ENCODE measurements at places on chromosomes 5 and 9.

DNA sequence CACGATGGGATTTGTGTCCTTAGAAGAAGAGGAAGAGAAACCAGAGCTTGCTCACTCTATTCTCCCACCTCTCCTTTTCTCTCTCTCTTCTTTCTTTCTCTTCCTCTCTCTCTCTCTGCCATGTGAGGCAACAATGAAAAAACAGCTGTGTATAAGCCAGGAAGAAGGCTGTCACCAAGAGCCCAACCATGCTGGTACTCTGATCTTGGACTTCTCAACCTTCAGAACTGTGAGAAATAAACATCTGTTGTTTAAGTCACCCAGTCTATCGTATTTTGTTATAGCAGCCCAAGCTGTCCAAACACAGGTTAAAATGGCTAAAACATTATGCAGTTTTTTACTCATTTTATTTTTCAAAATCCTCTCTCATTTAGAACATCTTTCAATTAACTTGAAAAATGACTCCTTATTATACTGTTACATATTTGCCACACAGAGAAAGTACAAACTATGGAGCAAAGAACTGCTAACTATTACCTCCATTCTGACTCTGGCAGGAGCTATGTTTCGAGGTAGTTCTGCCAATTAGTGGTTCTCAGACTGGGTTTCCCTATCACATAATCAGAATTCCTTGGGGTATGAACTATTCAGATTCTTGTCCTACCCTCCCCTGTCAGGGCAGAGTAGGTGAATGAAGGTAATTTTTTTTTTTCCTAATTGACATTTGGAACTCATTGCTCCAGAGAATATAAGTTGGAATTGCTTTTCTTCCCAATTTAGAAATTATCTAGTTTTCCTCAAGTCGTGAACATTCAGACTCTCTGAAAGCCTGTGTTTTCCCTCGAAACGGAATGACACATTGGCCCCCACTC lies 434.6 kb downstream of the ENC1 start:
- DNase-seq, result no peak

GRCh38 chr5:13477118-13477737 lies 467.3 kb downstream of the DNAH5 start:
- DNase-seq, result no peak

GRCh38 chr5:94524841-94525697 lies 93.3 kb downstream of the KIAA0825 start:
- DNase-seq, result no peak

DNA sequence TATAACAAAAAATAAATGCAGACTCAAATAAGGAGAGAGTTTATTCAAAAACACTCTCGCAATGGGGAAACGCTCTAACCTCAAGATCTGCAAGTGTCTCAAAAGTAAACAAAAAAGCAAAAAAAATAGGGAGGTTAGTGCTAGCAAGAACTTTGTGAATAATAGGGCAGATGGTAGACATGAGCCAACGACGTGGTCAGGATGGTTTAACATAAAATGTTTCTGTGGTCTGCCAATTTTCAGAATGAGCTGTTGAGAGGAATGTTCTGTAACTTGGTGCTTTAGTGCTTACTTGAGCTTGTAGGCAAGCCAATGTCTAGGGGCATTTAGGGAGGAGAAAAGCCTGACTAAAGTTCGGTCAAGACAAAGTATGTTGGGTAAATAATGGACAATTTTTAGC lies 1813.9 kb upstream of the CDH6 start:
- DNase-seq, result no peak

DNA sequence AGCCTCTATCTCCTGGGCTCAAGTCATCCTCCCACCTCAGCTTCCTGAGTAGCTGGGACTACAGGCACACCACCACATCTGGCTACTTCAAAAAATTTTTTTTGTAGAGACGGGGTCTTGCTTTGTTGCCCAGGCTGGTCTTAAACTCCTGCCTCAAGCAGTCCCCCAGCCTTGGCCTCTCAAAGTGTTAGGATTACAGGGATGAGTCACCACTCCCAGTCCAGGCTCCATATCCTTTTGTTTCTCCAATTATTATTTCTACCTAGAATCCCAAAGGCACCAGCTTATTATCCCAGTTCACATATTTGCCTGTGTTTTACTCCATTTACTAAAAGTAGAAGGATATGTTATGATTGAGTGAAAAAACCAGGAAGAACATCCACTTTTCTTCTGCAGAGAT lies 84.9 kb downstream of the TEK start:
- no peak for DNase-seq

DNA sequence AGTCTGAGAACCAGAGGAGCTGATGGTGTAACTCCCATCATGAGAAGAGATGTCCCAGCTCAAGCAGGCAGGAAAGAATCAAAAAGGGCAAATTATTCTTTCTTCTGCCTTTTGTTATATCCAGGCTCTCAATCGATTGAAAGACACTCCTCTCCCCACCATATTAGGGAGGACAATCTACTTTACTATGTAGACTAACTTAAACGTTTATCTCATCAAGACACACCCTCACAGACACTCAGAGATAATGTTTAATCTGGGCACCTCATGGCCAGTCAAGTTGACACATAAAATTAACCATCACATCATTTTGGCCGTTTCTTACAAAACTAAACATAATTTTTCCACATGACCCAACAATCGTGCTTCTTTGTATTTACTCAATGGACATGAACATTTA lies 534.3 kb upstream of the RORB start:
- DNase-seq, result no peak

DNA sequence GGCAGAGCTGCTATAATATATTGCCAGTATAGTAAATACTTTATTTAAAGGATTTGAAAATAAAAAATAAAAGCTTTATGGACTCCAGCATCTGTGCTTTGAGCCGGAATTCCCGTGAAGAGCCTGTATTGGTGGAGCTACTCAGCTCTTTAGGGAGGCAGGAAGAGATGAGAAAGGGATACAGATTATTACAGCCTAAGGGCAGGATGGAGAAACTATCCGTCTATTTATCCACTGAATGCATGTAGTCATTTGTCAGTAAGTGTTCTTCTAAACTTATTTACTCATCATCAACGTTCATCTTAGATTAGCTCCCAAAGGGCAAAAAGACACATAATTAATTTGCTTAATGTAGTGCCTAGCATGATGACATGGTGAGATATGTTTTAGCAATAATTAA lies 48.4 kb downstream of the SLC1A1 start:
- no peak for DNase-seq

- peak; percentile 24 for DNase-seq
These were observed 24.1 kb upstream of the VLDLR start for GRCh38 chr9:2597483-2597882.

DNA sequence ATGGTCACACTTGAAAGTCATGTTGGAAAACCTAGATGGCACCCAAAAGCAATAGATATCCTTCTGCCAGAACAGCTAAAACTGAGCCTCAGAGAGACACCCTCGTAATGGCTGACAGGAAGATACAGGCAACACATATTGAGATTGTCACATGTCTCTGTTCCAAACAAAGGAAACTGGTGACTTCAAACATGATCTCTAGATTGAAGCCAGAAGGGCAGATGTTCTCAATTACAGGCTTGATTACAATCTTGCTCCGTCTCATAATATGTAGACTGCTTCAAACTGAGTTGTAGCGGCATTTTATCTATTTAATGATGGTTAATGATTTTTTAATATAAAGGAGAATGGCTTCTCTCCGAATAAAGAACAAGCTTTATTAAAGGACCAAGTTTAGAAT lies 774.3 kb downstream of the KCTD16 start:
- no peak for DNase-seq

- DNase-seq, result no peak
These were observed 4.9 kb upstream of the RARS1 start for GRCh38 chr5:168481330-168481788.

GRCh38 chr9:89400403-89401116 lies 82.3 kb downstream of the SECISBP2 start:
- DNase-seq, result no peak

DNA sequence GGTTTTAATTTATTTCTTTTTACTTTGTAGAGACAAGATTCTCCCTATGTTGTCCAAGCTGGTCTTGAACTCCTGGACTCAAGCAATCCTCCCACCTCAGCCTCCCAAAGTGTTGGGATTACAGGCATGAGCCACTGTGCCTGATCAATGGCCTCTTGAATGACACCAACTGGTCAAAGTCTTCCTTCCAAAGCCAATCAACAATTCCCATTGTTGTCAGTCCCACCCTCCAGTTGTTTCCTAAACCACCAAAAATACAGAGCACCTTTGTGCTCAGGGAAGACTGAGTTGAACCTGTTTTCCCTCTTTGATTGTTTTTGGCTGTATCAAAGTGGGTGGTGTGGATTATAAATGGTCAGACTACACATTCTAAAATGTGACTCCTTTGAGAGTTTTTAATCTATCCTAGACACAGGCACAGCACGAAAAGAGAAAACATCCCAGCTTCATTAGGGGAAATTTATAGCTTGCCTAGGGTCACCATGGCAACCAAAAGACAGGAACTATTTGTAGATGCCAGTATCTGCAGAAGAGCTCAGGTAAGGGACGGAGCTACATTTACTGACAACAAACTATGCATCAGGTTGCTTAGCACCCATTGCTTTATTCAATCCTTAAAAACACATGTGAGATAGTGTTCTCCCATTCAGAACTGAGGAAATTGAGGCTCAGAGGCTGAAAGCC lies 27.6 kb upstream of the ATP6V1G1 start:
- DNase-seq, result no peak

GRCh38 chr5:36733183-36733582 lies 126.8 kb downstream of the SLC1A3 start:
- no peak for DNase-seq

DNA sequence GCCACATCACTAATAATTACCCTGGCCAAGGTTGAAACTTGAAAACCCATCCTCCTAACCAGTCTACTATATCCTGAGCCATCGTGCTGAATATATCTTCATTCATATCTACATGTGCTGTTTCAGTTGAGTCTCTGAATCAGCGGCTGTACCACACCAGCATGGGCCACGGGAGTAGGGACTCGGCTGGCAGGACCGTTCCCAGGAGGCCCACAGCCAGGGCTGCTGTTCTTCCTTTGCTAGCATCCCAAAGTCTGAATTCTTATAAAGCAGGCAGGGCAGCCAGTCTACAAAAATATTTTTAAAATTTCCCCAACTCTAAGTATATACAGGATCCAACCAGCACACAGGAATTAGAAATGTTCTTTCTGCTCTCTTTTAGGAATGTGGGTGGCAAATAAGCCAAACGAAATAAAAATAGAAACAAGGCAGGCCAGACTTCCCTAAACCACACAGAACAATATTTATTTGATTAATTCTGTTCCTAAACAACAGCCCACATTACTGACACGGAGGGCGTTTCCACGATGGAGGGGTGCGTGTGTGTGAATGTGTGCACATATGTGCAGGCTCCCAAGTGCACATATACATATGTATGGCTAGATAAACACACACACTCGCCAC lies 42.8 kb upstream of the EQTN start:
- DNase-seq, result no peak

DNA sequence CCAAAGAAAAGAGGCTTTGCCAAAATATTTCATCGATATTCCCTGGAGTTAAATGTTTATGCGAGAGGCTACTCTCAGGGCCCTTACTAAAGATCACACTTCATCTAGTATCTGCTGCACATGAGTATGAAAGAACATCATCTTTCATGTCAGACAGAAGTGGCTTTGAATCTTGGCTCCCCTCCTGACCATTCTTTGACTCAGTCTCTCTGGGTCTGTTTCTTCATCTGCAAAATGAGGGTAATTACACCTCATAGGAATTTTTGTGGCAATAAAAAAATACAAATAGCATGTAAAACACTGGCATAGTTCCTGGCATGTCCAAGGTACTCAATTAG lies 58.1 kb downstream of the SLIT3 start:
- no peak for DNase-seq

DNA sequence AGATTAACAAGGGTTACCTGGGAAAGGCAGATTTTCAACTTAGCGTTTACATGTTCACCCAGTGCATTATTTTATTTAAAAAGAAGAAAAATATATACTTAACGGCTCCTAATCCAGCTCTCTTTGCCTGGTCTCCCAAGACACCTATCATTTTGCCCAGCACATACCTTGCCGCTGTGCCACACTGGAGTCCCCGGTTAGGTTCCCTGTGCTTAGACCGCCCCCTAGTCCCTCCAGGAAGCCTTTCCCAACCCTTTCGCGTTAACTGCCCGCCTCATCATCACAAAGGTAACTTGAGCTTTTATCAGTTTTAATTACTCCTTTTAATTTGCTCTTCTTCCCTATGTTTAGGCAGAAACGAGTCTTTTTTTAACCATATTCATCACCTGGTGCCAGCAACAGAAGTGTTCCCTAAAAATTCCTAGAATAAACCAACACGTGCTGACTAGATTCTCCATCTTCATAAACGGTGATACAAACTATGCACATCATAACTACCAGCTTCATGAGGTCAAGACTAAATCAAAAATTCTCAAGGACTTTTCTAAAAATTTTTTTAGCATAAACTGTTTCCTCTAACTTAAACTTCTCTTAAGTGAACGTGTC lies 19.7 kb downstream of the DNAJA1 start:
- no peak for DNase-seq

- no peak for DNase-seq
These were observed 76.5 kb upstream of the SARDH start for GRCh38 chr9:133814586-133815208.

GRCh38 chr5:137752905-137753690 lies 1.1 kb downstream of the HNRNPA0 start:
- no peak for DNase-seq

DNA sequence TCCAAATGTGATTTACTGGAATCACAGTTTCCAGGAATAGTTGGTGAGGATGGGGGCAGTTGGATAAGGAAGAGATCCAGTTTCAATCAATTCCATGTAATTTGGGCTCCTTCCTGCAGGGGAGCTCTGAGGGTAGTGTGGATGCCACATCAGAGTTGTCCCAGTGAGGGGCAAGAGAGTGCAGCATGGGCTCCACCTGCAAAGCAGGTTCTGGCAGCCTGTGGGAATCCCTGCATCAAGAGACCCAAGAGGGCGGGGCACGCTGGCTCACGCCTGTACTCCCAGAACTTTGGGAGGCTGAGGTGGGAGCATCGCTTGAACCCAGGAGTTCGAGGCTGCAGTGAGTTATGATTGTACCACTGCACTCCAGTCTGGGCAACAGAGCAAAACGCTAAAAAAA lies 188.5 kb downstream of the CACNA1B start:
- DNase-seq, result no peak

DNA sequence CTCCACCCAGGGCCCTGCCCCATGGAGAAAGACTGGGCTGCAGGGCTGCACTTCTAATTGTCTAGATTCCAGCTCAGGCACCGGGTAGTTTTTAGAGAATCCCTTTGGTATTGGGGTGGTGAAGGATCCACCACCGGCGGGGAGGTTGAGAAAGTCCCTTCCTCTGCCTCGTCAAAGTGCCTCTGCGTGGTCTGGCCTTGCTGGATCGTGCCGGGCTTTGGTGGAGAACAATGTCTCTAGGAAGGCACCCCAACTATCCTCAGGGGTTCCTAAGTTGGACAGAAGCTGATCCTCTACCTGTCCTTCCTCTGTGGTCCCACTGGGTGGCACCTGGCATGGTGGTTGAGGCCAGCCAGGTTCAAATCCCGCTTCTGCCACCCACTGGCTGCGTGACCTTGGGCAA lies 7.3 kb upstream of the AMBP start:
- no peak for DNase-seq

DNA sequence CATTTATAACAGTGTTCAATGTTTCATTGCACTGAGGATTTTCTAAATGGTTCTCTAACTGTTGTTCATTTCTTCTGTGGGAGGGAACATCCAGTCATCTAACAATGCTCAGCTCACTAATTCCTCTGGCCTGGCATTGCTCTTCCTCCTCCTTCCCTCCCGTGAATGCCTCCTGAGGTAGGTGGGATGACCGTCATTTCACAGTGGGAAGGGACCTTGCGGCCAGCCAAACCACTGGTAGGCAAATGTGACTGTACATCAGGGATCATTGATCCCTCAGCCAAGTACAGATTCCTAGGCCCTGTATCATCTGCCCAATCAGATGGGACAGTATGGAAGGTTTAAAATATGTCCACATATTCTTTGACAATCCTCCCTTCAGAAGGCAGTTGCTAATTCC lies 23.7 kb upstream of the VDAC1 start:
- no peak for DNase-seq

Measured in NCI-H2107 (cell line).